ENCODE measurements at places on chromosomes 7 and 10.

DNA sequence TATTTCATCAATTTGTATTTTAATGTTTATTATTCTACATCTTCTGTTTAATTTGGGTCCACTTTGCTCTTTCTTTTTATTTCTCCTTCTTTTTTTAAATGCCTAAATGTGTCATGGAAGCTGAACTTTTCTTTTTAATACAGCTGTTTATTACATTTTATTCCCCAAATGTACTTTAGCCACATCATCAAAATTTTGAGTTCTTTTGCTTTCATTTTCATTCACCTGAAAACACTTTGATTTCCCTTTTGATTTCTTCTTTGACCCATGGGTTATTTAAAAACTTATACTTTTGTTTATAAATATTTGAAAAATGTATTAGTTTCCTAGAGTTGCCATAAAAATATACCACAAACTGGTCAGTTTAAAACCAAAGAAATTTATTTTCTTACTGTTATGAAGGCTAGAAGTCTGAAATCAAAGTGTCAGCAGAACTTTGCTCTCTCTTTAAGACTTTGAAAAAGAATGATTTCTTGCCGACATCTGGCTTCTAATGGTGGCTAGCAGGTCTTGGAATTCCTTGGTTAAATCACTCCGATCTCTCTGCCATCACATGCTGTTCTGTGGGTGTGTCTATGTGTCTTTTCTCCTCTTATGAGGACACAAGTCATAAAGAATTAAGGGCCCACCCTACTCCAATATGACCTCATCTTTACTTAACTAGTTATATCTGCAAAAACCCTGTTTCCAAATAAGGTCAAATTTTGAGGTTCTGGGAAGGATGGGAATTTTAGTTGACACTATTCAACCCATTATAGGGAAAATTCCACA, 225.5 kb downstream of the ANKRD7 start:
- DNase-seq, result no peak

DNA sequence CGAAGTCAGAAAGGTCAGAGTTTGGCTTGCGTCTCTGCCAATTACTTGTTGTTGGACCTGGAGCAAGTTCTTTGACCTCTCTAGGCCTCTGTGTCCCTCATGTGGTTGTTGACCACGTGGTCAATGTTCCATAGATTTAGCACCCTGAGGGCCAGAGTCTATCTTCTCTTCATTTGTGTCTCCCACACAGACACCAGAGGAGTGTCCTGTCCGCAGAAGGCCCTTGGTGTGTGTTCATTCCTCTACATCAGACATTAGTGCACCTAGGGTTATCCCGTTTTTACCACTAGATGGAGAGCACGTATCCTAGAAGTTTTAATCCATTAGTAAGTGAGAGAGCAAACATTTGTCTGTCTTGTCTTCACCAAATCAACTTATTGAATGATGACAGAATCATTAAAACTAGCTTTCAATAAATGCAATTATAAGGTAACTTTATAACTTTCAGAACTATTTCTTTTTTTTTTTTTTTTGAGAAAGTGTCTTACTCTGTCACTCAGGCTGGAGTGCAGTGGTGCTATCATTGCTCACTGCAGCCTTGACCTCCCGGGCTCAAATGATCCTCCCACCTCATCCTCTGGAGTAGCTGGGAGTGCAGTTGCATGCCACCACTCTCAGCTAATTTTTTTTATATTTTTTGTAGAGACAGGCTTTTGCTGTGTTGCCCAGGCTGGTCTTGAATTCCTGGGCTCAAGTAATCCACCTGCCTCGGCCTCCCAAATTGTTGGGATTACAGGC, 122.5 kb upstream of the ANKRD1 start:
- no peak for DNase-seq

DNA sequence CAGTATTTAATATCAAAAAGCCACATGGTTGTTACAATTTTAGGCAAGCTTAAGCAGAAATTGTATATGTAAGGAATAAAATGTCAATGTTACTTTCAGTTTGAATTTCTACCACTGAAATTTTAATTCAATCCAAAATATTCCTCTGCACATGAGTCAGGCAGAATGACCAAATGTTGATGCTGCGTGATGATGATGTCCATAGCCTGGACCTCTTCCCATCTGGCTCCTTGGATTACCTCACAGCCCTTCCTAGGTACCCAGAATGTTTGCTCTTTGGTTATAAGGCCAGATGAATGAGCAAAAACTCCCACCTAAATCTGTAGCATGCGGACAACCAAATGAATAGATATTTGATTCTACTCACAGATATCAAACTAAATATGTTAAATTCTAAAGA, 258.3 kb upstream of the IMMP2L start:
- DNase-seq, result no peak

GRCh38 chr7:155660059-155660757, 15.7 kb downstream of the RBM33 start:
- DNase-seq, result no peak

GRCh38 chr10:61391281-61391680, 61.9 kb downstream of the TMEM26 start:
- no peak for DNase-seq

- no peak for DNase-seq
These were observed 1.3 kb downstream of the CNPY4 start for GRCh38 chr7:100120733-100121036.

GRCh38 chr7:4261601-4261960, 420.5 kb upstream of the FOXK1 start:
- no peak for DNase-seq

DNA sequence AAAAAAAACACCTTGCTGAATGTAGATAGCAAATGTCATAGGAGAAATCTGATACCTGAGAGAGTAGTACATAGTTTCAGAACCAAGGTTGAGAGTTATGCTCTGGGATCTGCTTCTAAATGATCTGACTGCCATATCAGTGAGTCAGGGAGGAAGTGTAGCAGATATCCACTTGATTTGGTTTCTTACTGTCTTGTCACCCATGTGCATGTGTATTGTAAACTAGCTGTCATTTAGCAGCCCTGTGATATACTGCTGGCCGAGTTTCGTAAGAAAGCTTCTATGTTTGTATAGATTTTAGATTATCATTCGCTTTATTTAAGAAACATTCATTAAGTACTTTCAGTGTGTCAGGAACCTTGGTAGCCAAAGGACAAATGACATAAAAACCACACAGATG, 42.0 kb downstream of the SP4 start:
- no peak for DNase-seq

DNA sequence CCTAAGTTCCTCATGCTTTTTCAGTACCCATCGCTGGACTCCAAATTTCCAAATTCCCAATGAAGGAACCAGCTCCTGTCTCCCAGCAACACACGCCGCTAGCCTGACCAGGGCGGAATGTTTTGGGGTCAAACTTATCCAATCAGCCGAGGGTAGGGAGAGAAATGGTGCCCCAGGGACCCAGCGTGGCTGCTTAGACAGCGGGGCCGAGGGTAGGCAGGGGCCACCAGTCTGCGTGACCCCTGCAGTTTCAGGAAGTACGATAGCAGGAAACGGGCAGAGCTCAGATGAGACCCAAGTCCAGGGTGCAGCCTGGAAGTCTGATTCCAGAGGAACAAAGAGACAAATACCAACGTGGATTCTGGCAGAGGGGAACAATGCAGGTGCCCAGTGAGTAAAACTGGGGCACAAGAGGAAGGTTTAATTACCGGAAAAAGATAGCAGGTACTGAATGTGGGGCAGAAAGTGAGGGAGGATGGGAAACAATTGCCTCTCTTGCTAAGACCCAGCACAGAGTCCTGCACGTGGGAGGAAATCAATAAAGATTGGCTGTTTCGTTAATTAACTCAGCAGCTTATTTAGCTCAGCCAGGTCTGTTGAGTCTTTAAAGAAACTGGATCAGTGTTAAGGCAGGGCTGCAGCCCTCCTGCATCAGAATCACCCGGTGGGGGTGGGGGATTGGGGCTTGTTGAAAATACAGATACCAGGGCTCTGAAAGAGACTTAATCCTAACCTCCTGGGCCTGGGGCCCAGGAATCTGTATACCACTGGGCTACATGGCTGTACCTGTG, 50.4 kb upstream of the NFE2L3 start:
- DNase-seq, result peak; percentile 37

- DNase-seq, result no peak
These were observed 169.1 kb downstream of the RAPGEF5 start for GRCh38 chr7:22187691-22188348.

GRCh38 chr10:102117391-102118159, 2.6 kb downstream of the LDB1 start:
- peak; percentile 49 for DNase-seq

DNA sequence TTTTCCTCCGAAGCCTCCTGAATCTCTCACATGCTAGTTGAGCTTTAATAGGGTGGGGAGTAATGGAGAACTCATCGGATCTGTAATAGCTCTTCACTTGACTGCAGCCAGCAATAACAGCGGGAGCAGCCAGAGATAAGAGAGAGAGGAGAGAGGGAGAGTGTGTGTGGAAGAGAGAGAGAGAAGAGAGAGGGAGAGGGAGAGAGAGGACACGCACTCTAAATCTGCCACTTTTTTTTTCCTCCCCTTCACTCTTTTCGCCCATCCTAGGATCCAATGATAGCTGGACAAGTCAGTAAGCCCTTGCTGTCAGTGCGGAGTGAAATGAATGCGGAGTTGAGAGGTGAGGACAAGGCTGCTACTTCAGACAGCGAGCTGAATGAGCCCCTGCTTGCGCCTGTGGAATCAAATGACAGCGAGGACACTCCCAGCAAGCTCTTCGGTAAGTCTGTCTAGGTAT, 107.9 kb downstream of the POU6F2 start:
- DNase-seq, result peak; percentile 20

DNA sequence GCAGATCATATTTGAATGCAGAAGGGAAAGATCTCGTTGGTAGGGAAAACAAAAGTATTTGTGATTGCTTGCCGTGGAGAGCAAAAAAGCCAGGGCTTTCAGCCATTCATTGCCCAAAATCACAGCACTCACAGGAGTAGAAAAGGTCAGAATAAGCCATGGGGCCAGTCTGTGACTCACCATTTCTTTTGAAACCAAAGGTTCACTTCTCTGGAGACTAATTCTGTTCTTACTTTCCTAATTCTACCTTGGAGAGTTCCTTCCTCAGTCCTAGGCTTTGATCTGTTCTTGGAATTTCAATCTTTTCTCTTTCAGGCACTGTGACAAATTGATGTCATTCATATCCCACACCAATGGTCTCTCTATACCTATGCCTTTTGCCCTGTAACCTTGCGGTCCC, 54.1 kb upstream of the FAM180A start:
- DNase-seq, result no peak

- no peak for DNase-seq
These were observed 4.2 kb downstream of the SUN1 start for GRCh38 chr7:836429-836828.

DNA sequence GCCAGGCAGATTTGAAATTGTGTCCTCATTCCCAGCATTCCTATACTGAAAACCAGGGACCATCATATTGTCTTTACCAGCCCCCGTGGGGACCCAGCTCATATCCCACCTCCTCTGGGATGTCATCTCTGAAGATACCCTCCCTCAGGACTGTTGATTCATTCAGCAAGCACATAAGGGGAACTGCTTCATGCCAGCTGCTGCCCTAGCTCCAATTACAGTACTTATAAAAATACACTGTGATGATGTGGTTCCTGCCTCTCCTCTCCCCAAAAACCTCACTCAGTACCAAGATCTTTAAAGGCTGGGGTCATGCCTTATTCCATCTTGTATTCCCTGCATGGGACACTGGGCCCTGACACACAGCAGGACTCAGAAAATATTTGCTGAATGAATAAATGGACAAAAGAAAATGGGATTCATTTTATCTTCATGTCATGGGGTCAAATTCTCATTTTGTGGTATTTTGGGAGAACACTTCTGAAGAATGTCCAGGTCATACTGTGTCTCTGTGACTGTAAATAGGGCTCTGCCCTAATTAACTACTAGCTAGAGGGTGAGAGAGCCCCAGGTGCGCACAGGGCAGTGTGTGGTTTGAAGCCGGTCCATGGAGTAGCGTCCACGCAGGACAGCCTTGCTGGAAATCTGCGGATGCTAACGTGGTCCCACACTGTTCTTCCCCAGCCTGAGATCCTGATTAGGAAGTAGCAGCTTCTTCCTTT, 29.0 kb upstream of the DAGLB start:
- no peak for DNase-seq

DNA sequence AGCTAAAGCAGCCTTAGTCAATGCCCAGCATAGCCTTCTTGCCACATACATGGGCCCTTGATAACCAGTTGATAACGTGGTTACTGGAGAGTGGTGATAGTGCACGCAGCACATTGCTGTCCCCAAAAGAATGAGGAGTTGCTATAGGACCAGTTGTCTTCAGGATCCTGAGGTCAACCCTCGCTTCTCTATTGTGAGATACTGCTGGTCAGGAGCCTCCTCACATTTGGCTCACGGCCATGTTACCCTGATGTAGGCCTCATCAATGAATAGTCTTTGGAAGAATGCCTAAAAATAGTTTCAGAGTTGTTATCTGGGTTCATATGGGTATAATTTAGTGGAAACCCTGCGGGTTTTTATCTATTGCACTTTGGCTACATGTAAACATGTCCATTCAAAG, 230.7 kb downstream of the VTI1A start:
- DNase-seq, result no peak

DNA sequence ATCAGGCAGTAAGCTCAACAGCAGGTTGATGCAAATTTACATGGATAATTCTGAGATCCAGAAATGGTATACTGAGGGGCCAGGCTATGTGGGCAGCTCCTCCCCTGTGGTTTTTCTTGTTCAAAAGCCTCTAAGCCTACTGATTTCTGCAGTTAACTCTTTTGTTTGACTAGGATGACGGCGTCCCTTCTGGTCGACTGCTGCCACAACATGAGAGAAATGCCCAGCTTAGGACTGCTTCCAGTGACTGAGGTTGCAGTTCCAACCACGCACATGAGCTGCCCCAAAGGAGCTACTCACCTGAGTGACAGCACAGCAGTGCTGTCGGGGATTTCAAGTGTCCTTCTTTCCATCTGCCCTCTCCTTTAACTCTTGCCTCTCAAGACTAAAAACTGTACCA, 973.0 kb upstream of the GHITM start:
- peak; percentile 64 for DNase-seq

DNA sequence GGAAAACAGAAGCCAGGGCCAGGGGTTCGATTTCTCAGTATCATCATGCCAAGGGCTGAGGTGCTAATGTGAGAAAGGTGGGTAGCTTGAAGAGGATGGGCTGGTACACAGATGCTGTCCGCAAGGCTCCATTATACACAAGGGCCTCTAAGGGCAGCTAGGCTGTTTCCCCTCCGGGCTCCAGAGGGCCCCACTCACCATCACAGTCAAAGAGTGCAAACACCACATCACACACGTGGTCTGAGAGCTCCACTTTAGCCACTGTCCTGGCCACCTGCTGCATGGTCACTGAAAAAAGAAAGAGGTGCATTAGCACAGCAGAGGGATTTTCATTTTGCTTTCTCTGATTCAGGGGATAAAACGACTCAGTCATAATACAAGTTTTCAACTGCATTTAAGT, 20.9 kb upstream of the DNAJB12 start:
- DNase-seq, result peak; percentile 50

GRCh38 chr10:5609952-5610616, 56.3 kb downstream of the ASB13 start:
- DNase-seq, result no peak

- DNase-seq, result peak; percentile 56
These were observed 36.3 kb downstream of the ABCB1 start for GRCh38 chr7:87564296-87564963.

GRCh38 chr7:121558288-121558687, 162.2 kb upstream of the FAM3C start:
- no peak for DNase-seq

- DNase-seq, result no peak
These were observed 403 bp upstream of the ENO4 start for GRCh38 chr10:116848944-116849247.

- DNase-seq, result peak; percentile 29
These were observed 536.0 kb upstream of the GALNT17 start for GRCh38 chr7:70595755-70596597.

- DNase-seq, result no peak
These were observed 77.6 kb upstream of the FOXK1 start for GRCh38 chr7:4604456-4604940.

GRCh38 chr7:12866207-12866606, 178.8 kb downstream of the ARL4A start:
- no peak for DNase-seq

Data from WTC11 (cell line).